Stimulated activated CD4-positive, alpha-beta T cell treated with anti-CD3 and anti-CD28 coated beads, Interleukin-1b, Interleukin-23, amount 100 ng/mL, for 1 hour (primary cell): ENCODE measurements at places on chromosomes 12 and 14.

DNA sequence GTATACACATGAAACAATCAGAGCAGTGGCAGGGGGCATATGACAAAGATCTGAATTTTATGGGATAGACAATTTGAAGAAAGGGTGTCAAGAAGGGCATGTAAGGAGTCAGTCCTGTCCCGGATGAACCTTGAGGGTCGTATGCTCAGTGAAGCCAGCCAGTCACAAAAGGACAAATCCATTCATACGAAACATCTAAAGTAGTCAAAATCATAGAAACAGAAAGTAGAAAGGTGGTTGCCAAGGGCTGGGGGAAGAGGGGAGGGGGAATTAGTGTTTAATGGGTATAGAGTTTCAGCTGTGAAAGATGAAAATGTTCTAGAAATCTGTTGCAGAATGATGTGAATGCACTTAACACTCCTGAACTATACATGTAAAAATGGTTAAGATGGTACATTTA is 157.5 kb downstream of the TGFB3 start:
- no peak for DNase-seq

- no peak for DNase-seq
Measured at GRCh38 chr12:124759841-124760503, 103.7 kb downstream of the SCARB1 start.

DNA sequence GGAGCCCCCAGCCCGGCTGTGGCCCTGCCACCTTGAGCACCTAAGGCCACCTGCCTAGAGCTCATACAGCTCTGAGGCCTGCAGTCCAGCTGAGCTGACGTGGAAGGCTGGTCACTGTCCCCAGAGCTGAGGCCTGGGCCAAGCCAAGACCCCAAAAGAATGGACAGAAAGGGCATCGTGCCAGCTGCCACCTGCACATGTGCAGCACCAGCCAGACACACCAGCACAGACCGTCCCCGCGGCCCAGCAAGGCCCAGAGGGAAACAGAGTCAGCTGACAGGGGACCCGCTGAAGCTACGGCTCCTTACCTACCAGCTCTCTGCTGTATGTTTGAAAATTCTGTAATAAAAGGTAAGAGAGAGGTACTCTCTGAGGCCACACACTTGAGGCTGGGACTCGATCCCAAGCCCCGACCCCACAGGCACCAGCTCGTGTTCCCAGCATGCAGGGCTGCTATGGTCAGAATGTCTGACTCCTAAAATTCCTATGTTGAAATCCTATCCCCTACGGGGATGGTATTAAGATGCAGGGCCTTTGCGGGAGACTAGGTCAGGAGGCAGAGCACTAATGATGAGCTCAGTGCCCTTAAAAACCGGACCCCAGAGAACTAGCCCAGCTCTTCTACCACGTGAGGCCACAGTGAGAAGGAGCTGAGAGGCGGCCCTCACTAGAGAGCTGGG is 25.4 kb downstream of the BRF1 start:
- DNase-seq = no peak

DNA sequence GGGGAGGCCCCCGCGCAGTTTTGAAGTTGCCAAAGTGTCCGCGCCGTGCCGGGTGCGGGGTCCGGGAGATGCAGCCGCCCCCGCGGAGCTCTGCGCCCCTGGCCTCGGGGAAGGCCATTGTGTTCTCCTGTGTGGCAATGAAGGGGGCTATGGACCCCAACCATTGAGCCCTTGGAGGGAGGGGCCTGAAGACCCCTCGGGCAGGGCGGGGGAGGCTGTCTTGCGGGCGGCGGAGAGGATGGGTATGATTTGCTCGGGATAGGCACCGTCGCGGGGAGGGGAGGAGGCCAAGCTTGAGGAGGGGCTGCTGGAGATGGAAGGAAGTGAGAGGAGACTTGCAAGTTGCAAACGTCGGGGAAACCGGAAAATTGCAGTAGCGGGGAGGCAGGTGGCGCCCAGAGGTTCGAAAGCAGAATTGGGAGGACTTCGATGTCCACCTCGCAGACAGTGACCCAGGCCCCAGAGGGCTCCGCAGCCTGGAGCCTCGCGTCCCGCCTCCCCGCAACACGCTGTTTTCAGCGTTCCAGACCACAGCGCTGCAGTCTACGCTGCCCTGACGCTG is 25.4 kb downstream of the BCL11B start:
- DNase-seq = no peak

DNA sequence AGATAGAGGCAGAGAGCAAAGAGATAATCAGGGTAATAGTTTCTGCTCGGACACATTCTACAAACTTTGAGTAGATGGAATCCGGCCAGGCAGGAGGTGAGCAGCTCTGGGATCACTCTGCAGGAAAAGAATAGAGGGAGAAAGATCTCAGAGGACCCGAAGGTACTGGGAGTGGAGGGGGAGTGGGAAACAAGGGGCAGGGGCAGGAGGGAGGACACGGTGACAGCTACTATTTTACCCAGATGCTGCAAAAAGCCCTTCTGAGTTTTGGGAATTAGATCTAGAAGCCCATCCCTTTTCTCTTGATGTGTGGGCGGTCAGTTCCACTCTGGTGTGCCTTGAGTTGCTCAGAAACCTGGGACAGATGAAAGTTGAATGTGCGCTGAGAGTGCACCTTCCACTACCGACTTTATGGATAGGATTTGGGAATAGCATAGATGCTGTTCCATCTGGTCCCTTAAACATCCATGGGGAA is 556 bp downstream of the GPRC5A start:
- DNase-seq = no peak

- DNase-seq = no peak
Measured at GRCh38 chr12:46702581-46703344, 123.0 kb downstream of the SLC38A4 start.

DNA sequence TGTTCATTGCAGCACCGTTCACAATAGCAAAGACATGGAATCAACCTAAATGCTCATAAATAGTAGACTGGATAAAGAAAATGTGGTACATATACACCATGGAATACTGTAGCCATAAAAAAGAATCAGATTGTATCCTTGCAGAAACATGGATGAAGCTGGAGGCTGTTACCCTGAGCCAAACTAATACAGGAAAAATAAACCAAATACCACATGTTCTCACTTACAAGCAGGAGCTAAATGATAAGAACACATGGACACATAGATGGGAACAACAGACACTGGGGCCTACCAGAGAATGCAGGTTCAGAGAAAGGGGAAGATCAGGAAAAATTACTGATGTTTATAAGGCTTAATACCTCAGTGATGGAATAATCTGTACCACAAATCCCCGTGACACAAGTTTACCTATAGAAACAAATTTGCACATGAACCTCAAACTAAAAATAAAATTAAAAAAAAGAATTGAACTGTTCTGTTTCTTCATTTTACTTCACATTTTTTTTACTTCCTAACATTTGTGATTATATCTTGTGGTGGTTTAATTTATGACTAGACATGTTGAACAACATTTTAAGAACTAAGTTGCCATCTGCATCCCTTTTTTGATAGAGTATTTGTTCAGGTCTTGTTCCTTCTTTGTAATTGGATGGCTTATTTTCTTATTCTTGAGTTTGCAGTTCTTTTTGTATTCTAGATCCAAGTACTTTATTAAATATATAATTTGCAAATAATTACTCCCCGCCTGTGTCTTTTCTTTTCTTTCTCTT is 835.2 kb downstream of the FSCB start:
- DNase-seq = no peak

DNA sequence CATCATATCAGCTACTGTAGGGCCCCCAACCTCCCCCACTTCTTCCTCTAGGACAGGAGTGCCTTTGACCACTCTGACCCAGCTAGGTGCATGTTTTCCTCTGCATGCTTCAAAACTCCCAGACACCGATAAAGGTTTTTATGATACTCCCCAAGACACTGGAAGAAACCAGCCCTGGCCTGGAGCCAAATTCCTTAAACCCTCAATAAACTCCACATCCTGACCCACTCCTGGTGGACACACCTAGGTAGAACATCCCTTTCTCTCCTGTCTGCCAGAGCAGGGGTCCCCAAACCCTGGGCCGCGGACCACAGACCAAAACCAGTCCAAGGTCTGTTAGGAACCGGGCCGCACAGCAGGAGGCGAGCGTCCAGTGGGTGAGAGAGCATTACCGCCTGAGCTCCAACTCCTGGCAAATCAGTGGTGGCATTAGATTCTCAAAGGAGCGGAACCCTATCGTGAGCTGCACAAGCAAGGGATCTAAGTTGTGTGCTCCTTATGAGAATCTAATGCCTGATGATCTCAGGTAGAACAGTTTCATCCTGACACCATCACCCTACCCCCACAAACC is 49.6 kb downstream of the NT5DC3 start:
- no peak for DNase-seq

GRCh38 chr14:63308723-63309317 is 9.9 kb downstream of the GPHB5 start:
- no peak for DNase-seq

GRCh38 chr14:32594766-32595165 is 265.7 kb downstream of the AKAP6 start:
- DNase-seq = no peak

- no peak for DNase-seq
Measured at GRCh38 chr14:96893966-96894622, 96.9 kb downstream of the VRK1 start.

GRCh38 chr12:101414533-101415119 is 7.1 kb upstream of the ARL1 start:
- no peak for DNase-seq

GRCh38 chr12:113815031-113815430 is 151.1 kb downstream of the RBM19 start:
- no peak for DNase-seq

DNA sequence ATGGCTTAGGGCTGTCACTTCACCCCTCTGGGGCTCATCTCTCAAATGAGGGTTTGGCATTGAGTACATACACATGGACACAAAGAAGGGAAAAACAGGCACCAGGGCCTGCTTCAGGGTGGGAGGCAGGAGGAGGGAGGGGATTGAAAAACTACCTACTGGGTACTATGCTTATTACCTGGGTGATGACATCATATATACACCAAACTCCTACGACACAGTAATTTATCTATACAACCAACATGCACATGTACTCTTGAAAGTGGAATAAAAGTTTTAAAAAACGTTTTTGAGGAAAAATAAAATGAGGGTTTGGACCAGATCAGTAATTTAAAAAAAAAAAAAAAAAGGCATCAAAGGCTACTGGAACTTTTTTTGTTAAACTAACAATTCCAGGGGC is 3.6 kb upstream of the TC2N start:
- no peak for DNase-seq

- no peak for DNase-seq
Measured at GRCh38 chr12:8667270-8667669, 4.6 kb upstream of the MFAP5 start.

- no peak for DNase-seq
Measured at GRCh38 chr14:89085737-89086382, 261.4 kb downstream of the TTC8 start.

DNA sequence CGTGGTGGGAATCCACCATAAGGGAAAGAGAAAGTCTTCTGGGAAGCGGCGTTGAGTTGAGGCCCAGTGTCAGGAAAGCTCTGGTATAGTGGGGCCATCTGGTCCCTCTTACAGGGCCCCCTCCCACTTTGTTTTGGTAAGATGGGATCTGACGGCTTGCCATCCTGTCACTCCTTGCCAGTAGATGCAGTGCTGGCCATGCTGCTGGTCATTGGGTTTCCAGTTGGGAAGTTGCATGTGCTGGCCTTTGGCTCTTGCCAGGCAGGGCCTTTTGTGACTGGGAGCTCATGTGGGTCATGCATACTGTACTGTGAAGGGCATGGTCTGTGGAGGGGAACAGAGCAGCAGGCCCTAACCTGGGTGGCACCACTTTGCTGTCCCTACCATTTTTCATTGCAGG is 3.8 kb downstream of the TRAF3 start:
- no peak for DNase-seq

- DNase-seq = no peak
Measured at GRCh38 chr14:34052658-34053014, 101.8 kb upstream of the EGLN3 start.

DNA sequence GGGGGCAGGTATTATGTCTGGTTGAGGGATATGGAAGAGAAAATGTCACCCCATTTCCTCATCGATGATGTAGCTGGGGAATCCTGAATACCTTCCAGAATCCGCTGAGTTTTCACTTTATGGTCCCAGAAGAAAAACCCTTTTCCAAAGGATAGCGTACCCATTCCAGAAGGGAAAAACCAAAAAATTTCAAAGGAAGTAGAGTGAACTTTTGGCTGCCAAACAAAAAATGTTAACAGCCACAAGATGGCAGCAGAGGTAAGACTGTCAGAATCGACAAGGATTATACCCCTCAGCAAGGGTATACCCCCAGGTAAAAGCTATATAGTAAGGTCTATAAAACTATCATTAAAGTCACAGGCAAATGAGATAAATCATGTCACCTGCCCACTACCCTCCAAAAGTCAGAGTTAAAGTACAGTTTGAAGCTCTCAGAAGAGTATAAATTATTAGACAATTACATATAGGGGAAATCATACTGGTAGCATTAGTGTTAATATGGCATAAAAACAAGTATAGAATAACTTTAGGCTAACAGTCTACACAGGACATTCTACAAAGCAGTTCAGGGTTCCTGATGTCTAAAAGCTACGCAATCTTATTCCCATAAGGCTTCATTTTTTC is 18.0 kb downstream of the ACIN1 start:
- DNase-seq = no peak

GRCh38 chr14:105926373-105927095 is 400.2 kb downstream of the TMEM121 start:
- no peak for DNase-seq

GRCh38 chr12:54497883-54498282 is 331 bp downstream of the NCKAP1L start:
- DNase-seq = no peak

DNA sequence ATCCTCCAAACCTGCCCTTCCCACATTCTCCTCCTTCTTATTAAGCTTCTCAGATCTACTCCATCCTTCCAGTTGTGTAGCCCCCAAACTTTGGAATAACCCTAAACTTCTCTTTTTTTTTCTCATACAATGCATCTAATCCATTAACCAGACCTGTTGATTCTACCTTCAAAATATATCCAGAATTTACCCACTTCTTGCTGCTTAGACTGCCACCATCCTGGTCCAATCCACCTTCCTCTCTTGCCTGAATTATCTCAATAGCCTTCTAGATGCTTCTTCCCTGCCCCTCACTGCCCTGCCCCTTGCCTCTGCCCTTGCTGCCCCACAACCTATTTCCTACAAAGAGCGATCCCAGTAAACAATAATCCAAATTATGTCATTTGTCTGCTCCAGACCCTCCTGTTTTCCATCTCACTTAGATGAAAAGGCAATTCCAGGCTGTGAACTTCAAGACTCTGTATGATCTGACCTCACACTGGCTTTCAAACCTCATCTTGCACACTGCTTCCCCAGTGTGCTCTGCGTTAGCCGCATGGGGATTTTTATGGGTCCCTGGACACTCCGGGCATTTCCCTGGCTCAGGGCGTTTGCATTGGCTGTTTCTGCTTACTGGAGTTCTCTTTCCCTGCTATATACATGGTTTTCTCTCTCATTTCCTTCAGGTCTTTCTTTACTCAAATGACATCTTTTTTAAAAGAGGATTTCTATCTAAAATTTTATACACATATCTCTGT is 42.6 kb upstream of the HIF1A start:
- no peak for DNase-seq

DNA sequence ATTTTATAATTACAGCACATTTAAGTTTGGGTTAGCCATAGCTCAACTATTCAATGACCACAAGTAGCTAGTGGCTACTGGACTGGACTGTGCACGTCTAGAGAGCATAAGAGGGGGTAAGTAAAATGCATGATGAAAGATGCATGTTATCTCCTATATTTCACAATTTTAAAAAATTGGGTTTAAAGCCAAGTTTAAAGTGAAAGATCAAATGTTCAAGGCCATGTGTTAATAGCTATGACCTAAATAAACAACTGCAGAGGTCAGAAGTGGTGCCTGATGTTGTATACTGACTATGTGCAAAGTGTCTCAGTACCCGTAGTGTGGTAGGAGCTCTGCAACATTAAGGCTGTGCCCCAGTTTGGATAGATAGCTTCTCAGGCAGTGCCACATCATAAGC is 48.2 kb downstream of the BMP4 start:
- no peak for DNase-seq

GRCh38 chr14:32457213-32457920 is 128.3 kb downstream of the AKAP6 start:
- no peak for DNase-seq
